ENCODE measurements at places on chromosomes 1 and 21.

GRCh38 chr1:6016191-6016865, 24.1 kb upstream of the NPHP4 start:
- no peak for DNase-seq

- no peak for DNase-seq
These were observed 23.4 kb downstream of the CSF1 start for GRCh38 chr1:109933856-109934711.

DNA sequence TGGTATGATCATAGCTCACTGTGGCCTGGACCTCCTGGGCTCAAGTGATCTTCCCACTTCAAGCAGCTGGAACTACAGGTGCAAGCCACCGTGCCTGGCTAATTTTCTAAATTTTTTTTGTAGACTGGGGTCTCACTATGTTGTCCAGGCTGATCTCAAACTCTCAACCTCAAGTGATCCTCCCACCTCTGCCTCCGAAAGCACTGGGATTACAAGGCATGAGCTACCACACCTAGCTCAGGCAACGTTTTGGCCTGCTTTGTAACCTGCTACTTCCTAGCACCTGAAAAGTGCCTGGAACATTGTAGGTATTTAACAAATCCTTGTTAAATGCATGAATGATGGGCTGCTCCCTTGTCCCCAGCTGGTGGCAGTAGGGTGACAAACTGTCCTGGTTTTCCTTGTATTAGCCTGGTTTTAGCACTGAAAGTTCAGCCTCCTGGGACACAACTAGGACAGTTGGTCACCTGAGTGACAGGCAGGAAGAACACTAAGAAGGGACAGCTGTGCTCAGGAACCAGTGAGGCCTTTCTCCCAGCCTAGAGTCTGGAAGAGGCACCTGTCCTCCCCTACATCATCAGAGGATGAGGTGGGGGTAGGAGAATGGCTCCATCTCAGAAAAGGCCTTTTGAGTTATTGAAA, 88.5 kb upstream of the CD34 start:
- no peak for DNase-seq

DNA sequence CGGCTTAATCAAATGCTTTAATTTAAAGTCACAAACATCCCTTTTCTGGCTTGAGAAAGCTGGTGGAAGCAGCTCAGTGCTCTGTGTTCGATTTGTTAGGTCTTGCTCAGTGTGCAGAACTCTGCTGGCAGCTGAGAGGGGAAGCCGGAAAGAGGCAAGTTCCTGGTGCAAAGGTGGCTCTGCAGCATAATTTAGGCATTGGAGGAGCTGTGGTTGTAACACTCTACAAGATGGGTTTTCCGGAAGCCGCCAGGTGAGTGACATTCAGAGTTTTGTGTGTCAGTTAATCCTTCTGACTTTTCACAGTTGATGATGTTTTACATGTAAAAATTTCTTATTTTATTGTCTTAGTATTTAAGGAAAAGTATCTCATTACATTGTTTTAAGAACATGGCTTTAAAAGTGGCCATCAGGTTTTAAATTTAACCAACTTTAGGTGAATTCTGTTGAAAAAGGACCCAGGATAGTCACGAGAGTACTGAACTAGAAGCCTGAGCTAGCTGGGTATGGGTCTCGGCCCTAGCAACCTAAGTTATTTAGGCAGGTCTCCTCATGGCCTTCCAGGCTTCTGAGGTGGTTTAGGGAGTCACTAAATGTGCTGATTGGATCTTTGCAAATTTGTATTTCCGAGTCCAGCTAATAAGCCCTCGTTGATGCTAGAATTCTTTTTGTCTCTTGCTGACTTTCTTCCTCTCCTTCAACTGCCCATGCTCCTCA, 47.1 kb upstream of the PODN start:
- DNase-seq, result peak; percentile 84

- no peak for DNase-seq
These were observed 11.2 kb upstream of the KIF21B start for GRCh38 chr1:201034671-201035070.

DNA sequence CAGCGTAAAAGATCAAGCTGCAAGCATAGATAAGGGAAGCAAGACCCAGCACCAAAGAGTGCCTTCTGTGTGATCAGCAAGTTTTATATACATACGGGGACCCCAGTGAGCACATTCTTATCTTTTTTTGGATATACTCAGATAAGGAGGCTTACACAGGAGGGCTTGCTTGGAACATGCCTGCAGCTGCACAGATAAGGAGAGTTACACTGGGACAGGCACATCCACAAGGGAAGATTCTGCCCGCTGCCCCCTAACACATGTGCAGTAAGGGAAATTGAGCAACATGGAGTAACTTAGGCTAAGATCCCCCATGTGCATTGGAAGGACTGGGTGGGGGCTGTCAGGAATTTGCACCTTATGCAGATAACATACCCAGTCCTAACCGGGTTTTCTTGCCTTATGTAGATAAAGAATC, 1334.8 kb downstream of the MRPL39 start:
- no peak for DNase-seq

- no peak for DNase-seq
These were observed 21.1 kb downstream of the SLC25A24 start for GRCh38 chr1:108179018-108179417.

DNA sequence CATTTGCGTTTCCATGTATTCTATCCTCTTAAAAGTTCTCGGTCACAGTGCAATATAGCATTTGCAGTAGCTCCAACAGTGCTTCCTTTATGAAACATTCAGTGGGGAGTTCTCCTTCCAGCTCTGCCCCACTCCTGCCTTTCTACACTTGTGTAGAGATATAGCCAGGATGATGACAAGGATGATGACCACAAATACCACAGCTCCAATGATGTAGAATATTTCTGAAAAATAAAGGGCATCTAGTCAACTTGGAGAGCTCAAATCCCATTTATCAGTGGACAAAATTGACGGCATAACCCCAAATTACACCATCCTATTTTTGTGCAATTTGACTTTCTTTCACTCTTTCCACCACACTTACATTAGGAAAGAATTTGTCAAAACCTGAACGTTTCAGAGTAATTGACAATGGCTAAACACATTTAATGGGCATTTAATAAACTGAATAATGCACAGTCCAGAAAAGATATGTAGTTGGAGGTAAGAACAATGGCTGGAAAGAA, 11.1 kb downstream of the F3 start:
- DNase-seq, result no peak

DNA sequence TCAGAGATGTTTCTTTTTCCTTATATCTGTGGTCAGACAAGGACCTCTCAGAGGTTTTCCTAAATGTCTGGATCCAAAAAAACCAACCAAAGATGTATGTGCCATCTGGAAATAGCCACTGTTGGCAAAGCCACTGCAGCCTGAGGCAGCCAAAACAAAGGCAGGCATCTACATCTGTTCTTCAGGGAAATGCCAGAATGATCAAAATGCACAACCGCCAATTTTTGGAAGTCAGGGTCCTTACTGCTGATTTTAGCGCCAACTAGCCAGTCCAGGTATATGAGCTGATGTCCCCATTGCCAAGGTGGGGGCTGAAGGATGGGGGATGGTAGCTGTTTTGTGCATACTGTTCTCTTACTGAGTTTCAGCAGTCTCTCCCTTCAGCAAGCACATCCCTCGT, 45.9 kb downstream of the SYT14 start:
- DNase-seq, result no peak

GRCh38 chr1:205493241-205494085, 11.0 kb upstream of the CDK18 start:
- DNase-seq, result peak; percentile 26

DNA sequence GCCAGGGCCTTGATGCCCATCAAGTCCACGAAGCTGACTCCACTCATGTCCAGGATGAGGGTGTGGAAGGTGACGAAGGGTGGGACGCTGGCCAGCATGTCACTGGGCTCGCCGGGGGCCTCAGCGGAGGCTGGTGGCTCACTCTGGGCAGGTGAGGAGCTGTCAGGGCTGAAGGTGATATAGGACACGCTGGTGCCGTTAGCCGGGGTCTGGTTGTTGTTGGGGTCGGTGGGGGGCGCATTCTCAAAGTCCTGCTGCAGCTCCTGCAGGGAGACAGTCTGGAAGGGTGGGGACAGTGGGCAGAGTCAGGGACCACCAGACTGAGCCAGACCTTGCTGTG, 21.7 kb downstream of the SLC26A9 start:
- DNase-seq, result no peak

- DNase-seq, result no peak
These were observed 109.6 kb upstream of the TMEM51 start for GRCh38 chr1:15043934-15044333.

- DNase-seq, result peak; percentile 14
These were observed 698 bp downstream of the MOV10 start for GRCh38 chr1:112674986-112675727.

DNA sequence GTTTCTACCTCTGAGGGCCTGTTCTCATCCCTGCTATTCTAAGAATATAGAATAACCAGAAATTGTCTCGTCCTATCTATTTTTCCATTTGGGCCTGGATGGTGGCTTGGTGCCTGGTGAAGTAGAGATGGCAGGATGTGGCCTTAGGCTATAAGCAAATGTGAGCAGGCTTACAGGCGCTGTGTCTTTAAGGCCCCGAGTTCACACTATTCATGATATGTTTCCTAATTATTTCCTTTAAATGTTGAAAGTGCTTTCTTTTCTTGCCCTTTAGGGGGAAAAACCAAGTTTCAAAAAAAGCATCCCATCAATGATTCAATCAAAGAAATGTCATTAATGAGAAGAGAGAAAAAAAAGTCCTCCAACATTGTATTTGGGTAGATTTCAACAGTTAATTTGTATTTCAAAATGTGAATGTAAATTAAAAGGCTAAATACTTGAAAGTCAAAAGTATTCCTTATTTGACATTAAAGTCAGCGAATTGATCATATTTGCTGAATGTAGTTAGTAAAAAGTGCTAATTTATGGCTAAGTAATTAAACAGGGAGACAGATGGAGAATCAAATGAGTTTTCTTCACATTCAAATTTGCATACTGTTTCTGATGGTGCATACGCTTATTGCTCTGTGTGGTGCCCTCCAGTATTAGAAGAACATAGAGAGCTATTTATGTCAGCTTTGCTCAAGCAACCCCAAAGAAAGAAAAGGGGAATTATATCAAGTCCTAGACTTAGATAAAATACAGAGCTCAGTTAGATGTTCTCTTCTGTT, 34.0 kb upstream of the HUNK start:
- DNase-seq, result peak; percentile 13

- no peak for DNase-seq
These were observed 149.0 kb downstream of the TGFBR3 start for GRCh38 chr1:91736715-91737615.

DNA sequence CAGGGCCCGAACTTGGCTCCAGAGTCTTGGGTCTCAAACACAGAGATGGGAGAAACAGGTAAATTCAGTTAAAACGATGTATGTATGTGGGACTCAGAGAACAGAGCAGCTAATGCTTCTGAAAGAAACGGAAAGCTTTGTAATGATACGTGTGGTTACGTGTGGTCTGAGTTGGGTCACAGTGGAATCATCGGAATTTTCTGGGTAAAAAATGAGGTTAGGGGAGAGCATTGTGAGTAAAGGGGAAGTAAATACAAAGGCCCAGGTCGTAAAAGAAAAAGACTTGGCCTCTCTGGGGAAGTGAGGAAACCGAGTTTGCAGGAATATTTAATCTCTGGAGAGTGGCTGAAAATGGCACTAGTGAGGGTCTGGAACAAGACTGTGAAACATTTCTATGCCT, 8.3 kb downstream of the NHLH2 start:
- DNase-seq, result no peak

DNA sequence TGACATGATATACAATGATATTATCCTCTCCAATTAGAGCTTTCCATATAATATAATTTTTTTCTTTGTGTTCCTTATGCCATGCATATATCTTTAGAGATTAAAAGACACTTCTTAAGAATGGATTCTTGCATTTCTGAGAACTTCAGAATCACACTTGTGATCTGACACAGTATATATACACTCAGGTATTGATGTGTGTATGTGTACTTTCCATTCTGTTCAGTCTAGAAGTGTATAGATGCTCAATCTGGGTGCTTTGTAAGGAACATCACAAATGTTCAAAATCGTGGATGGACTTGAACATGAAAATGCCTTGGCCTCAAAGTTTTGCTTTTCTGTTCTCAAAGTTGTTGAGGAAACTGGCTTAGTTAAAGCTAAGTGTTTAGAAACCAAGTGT, 102.7 kb downstream of the FGGY start:
- DNase-seq, result no peak

GRCh38 chr1:25688390-25689119, 72.0 kb downstream of the MAN1C1 start:
- DNase-seq, result no peak

- DNase-seq, result no peak
These were observed 55.6 kb upstream of the MYOCOS start for GRCh38 chr1:171566467-171566866.

GRCh38 chr1:170194451-170194850, 48.7 kb downstream of the NTMT2 start:
- DNase-seq, result no peak

DNA sequence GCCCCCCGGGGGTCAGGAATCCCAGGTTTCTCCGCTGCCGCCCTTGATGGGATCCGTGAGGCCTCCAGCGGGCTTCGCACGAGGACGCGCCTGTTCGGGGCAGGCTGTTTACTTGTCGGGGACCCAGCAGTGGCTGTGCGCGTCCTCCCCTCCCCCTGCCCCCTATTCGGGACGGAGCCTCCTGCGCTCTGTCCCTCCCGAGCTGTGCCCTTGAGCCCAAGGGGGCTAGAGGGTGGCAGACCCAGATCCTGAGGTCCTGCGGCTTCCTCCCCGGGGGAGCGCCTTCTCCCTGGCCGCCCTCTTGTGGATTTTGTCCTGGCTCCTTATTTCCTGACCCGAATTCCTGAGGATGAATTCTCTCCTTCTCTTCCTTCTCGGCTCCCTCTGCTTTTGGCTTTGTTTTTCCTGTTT, 38.4 kb downstream of the PIK3CD start:
- no peak for DNase-seq

DNA sequence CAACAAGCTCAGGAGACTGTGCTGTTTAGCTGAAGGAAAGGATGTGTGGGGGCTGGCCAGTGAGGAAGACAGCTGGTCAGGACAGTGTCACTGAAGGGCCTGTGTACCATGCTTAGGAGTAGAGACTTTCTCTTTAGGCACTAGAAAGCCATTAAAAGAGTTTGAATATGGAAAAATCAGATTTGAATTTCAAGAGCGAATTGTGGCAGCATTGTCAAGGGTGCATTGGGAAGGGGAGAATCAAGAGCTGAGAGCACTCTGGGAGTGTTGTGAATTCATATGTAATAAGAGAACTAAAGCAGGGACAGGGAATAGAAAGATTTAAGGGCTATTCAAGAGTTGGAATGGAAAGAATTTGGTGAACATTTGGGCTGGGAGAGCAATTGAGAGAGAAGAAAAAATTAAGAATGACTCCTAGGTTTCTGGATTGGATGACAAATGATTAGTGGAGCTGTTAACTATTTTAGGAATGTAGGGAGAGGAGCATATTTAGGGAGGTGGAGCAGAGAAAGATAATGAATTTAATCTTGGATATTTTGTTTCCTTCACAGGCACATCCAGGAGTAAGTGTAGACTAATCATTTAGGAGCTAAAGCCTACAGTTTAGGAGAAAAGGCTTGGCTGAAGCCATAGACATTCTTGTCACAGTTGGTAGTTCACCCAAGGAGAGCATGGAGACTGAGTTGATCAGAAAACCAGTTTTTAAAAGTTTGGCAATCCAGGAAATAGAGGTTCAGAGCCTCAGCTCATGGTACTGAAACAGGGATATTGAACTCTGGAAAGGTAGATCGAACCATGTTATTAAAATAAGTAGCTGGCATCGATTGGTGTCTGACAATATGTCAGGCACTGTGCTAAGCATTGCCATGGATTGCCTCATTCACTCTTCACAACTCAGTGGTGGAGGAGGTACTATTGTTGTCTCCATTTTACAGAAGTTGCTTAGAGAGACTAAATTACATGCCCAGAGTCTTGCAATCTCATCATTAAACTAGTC, 23.1 kb upstream of the TOR3A start:
- no peak for DNase-seq
